Stimulated activated CD8-positive, alpha-beta memory T cell treated with anti-CD3 and anti-CD28 coated beads, Interleukin-4, amount 100 ng/mL, for 1 hour (primary cell): ENCODE measurements at places on chromosomes 3 and 15.

DNA sequence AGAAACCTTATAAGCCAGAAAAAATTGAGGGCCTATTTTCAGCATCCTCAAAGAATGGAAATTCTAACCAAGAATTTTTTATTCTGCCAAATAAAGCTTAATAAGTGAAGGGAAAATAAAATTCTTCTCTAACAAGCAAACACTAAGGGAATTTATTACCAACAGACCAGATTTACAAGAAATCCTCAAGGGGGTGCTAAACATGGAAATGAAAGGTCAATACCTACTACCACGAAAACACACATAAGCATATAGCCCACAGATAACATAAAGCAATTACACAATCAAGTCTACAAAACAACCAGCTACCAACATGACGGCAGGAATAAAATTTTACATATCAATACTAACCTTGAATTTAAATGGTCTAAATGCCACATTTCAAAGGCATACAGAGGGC is 883.5 kb downstream of the SI start:
- no peak for DNase-seq

- DNase-seq: no peak
Observed at GRCh38 chr3:118244761-118245160, 789.9 kb downstream of the IGSF11 start.

DNA sequence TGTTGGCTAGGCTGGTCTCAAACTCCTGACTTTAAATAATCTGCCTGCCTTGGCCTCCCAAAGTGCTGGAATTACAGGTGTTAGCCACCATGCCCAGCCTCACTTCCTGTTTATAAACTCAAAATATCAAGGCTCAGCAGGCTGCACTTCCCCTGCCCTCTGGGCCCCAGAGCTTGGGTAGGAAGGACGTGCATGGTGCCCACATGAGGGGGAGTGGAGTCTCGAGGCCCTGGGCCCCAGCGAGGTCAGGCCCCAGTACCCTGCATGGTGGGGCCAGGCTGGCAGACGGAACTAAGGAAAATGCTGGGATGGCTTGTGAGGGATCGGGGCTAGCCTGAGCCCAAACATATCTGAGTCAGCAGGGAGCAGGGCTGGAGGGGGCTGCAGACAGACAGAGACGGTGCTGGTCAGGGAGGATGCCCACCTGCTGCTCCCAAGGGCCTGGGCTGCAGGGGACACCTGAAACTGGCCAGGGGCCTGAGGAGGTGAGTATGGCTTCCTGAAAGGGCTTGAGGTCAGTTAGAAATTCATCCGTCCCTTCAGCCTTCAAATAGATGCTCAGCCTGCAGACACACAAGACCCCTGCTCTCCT is 5.1 kb downstream of the SPTBN5 start:
- no peak for DNase-seq

DNA sequence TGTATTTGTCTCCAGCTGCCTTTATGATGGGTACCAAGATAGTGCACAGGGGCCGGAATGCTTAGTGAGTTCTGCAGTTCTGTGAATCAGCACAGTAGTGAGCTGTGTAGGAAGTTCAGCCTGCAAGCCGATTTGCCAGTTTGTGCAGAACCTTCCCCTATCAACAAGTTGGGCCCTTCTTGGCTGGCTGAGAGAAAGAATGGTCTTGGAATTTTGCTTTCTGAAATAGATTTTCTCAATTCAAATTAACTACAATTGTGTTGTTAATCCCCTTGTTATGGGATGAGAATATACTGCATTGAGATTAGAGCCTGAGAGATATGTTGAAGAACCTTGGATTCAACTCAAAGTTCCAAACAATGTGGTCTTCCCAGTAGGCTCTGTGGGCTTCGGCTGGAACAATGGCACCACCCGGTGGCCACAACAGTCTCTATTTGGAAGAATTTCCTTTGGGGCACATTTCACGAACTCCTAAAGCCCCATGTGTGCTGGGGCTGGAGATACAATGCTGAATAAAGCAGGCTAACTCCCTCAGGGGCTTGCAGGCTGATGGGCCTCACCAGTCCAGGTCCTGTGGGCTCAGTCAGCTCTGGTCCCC is 59.1 kb downstream of the TRIM42 start:
- DNase-seq: no peak

- DNase-seq: no peak
Observed at GRCh38 chr3:10600296-10600714, 94.9 kb upstream of the ATP2B2 start.

GRCh38 chr3:147669077-147669476 is 259.9 kb downstream of the ZIC1 start:
- DNase-seq: no peak

GRCh38 chr15:22978691-22979237 is 1.4 kb downstream of the CYFIP1 start:
- DNase-seq: no peak

GRCh38 chr3:161043336-161044035 is 61.7 kb downstream of the B3GALNT1 start:
- no peak for DNase-seq

- no peak for DNase-seq
Observed at GRCh38 chr3:150315721-150316120, 92.4 kb upstream of the TSC22D2 start.

- DNase-seq: no peak
Observed at GRCh38 chr3:34504775-34505174, 706.3 kb downstream of the PDCD6IP start.

GRCh38 chr15:73906346-73907034 is 19.8 kb upstream of the LOXL1 start:
- no peak for DNase-seq

GRCh38 chr3:133038731-133039375 is 662 bp downstream of the TMEM108 start:
- DNase-seq: no peak

- no peak for DNase-seq
Observed at GRCh38 chr3:148218222-148218621, 479.5 kb upstream of the AGTR1 start.

DNA sequence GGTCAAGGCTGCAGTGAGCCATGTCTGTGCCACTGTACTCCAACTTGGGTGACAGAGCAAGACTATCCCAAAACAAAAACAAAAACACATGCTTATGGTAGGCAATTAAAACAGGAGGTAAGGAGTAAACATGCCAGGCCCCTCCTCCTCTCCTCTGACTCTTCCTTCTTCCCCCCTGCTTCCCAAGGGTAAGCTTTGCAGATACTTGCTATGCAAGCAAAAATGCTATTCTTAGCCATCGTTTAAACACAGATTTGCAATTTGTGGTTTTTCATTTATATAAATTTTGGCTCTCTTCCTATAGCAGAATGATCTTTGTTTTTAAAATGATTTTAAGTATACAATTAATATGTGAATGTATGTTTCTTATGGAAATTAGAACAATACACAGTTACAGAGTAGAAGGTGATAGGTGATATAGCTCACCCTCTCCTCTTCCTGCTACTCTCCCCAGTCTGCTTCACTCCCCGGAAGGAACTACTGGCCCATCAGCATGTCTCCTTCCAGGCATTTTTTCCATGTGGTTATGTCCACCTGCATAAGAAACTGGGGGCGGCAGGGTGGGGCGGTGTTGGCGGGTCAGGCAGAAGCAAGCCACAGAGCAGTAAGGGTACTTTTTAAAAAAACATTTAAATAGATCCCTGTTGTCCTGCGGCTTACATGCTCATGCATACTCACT is 42.1 kb downstream of the IGF1R start:
- no peak for DNase-seq

GRCh38 chr15:64891561-64891960 is 20.1 kb upstream of the ANKDD1A start:
- DNase-seq: no peak

DNA sequence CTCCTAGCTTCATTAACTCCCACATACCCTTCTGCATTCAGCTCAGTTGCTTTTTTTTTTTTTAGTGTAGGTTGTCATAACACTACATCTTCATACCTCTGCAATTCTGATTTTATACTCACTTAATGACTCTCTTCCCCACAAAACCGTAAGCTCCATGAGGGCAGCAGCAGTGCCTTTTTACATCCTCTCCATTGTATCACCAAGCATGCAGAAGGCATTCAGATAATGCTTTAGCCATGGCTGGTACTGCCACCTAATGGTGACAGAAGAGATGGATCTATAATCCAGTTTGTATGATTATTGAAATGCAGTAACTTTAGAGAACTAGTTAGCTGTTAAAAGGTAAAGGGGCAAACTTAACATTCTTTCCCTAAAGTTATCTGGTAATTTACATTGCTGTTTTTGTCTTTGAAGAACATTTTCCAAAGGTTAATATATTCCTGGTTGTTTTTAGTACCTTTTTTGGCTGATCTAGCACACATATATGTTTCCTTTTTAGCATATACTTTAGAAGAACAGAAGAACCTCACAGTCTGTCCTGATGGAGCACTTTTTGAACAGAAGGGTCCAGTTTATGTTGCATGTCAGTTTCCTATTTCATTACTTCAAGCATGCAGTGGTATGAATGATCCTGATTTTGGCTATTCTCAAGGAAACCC is 36.8 kb downstream of the ATP1B3 start:
- DNase-seq: peak; percentile 14
